ENCODE measurements at places on chromosomes 4 and X.

DNA sequence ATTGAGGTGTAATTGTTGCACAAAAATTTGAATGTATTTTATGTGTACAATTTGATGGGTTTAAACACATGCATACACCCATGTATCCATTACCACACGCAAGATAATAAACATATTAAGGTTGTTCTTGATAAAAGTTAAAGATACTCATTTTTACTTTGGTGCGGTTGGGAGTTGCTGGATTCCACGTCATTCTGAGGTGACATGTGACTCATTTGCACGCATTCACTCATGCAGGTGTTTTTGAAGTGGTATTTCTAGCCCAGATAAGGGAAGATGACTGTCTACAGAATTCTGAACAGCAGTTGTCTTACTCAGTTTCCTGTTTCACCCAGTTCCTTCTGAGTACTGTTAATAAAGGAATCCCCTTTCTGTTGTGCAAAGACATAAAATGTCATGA lies 142.0 kb downstream of the RTL3 start:
- peak; percentile 31 for DNase-seq

DNA sequence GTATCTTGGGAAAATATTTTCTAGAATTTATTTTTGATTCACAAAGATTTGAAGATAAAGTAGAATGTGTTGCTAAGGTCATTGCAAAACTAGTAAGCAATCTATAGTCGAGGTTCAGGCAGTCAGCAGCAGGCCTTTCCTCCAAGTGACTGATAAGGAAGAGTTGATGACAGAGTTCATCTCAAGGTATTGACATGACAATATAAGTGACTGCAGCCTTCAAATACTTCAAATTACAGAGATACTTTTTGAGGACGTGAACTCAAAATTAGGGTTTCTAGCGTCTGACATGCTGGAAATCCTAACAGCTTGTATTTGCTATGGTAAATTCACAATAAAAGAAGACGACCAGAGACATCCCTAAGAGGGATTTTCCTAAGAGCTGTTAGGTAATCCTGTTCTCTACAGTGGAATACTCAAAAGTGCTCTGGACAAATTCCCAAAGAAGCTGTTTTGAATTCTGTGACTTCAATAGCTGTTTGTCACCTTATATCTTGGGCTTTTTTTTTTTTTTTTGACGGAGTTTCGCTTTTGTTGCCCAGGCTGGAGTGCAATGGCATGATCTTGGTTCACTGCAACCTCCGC lies 7.4 kb downstream of the ARHGAP10 start:
- no peak for DNase-seq

- DNase-seq: no peak
These were observed 9.2 kb upstream of the EOLA1 start for GRCh38 chrX:149531599-149531998.

GRCh38 chrX:84479086-84479485 lies 23.2 kb downstream of the HDX start:
- no peak for DNase-seq

DNA sequence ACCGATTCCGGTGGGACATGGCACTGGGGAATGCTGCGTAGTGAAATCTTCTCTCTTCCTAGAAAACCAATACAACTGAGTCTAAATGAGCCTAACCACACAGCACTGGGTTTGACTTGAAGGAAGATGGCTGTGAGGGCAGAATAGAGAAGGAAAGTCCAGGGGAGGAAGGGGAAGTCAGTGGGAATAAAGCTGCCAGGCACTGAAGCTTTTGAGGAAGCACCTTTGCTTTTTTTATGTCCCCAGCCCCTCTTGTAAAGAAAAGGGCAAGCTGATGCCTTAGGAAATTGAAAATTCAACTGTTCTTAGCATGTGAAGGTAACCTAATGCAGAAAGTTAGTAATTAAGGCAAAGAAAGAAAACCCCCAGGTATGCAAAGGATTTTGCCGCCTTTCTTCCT lies 20.6 kb downstream of the MED28 start:
- no peak for DNase-seq

DNA sequence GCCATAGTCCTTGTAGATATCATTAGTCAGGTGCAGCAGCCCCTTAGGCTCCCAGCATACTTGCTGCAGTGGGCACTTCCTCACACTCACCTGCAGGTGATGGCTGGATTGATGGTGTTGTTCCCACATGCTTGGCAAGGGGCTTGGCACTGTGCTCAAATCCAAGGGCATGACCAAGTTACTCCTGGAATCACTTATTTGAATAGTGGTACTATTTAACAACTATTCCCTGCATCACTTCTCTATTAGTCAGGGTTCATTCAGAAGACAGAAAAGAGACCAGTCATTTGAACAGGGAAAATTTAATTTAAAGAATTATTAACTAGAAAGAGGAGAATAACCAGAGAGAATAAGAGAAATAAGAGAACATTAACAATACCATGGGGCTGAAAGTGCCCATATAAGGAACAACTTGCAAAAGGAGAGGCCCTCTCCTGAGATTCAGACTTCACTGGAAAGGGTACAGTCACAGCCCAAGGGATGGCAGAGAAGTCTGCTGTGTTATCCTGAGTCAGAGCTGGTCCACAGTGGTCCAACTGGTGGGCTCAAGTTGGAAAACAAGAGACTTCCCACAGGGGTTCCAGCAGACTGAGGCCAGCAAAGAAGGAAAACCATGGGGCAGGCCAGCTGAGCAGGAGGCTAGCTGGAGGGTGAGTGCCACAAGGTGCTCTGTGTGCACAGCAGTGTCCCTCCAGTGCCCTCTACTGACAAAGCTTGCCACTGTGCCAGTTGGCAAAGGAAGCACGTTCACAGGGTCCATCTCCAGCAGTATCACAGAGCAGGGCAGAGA lies 9.8 kb downstream of the SPP1 start:
- peak; percentile 70 for DNase-seq

GRCh38 chr4:2096073-2096609 lies 37.0 kb downstream of the NAT8L start:
- DNase-seq: no peak

GRCh38 chr4:160141206-160141605 lies 1038.3 kb downstream of the RAPGEF2 start:
- DNase-seq: no peak

- DNase-seq: no peak
These were observed 293.4 kb upstream of the NR3C2 start for GRCh38 chr4:148735432-148736155.

DNA sequence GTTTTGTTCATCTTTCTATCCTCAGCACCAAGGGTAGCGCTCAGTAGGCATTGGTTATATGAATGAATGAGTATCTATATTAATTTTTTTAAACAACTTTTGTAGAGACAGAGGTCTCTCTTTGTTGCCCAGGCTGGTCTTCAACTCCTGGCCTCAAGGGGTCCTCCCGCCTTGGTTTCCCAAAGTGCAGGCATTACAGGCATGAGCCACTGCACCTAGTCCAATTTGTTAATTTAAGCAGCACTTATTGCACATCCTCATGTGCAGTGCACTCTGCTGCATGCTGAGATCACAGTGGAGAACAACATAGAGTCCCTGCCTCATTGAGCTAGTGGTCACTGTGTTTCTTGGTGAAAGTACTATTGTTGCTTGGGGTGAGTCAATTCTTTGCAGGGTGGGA lies 94.4 kb downstream of the NHSL2 start:
- no peak for DNase-seq

- DNase-seq: no peak
These were observed 107.7 kb upstream of the ADRA2C start for GRCh38 chr4:3658530-3658913.

- DNase-seq: no peak
These were observed 2092.4 kb upstream of the TENM3 start for GRCh38 chr4:180150818-180151217.

- no peak for DNase-seq
These were observed at the start of gene VEGFD for GRCh38 chrX:15384304-15384703. VEGFD (minus strand) TSS chrX:15384413; CDS start chrX:15383946, 467 bp downstream.

DNA sequence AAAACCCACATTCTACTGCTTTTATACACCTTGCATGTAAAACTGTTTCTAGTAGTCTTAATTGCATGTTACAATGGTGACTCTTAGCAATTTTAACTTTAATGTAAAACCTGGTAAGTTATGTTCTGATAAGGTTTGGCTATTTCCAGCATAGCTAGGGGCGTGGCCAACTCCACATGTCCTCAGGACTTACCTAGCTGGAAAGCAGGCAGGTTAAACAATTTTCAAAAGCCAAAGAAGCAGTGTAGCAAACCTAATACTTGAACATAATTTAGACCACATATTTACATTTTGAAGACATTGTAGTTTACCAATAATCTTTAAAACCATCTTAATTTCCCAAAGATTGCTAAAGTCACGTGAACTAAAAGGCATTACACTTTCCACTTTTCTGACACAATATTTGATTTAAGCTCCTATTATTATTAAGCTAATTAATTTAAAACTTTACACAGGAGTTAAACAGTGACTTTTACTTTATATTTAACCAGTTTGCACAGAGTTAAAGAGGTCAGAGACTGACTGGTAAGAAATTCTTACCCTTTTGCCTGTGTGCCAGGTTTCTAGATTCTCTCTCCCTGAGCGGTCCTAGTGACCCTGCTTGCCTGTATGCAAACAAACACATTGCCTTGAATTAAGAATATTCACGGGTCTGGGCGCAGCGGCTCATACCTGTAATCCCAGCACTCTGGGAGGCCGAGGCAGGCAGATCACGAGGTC lies 88.2 kb downstream of the GLUD2 start:
- DNase-seq: no peak

DNA sequence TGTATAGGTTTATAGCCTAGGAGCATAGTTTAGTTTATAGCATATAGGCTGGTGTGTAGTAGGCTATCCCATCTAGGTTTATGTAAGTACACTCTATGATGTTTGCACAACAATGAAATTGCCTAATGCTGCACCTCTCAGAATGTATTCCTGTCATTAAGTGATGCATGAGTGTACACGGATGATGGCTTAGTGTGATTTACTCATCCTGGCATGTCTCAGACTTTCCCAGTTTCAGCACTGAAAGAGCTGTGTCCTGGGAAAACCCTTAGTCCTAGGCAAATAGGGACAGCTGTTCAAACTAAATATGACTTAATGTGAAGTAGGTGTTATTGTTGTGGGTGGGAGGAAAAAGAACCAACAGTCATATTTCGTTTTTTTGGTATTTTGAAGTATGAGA lies 264.9 kb upstream of the MAGEB18 start:
- no peak for DNase-seq

DNA sequence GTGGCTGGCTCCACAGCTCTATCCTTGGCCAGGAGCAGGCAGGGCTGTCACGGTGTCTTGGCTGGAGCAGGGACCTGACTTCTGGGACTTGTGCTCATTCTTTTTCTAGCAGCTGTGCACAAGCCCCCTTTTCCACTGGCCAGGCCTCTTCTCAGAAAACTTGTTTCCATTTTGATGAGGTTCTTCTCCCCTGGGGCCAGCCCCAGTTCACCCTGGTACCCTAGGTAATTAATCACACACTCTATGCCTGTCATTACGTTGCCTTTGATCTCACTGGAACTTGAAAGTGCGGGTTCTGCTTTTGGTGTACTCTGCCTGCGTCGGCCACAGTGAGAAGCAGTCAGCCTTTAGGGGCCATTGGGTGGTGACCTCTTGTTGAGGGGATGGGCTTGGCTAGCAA lies 26.6 kb downstream of the DRD5 start:
- DNase-seq: no peak

GRCh38 chr4:138697851-138698250 lies 317.7 kb upstream of the NOCT start:
- DNase-seq: no peak

DNA sequence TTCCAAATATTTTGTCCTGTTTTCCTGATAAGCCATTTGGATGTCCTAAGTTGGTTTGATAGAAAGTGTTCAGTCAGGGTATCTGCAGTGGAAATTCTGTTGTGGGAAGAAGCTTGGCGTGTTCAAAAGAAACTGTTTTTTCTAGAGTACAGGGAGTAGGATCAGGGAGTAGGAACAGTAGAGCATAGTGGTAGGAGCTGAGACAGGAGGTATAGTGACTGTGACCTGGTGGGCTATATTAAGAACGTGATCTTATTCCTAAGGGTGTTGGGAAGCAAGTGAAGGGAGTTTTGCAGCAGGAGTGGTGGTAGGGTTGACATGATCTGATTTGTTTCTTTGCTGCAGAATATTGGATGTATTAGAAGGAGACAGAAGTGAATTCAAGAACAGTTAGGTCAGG lies 348.2 kb downstream of the BMPR1B start:
- DNase-seq: no peak

- no peak for DNase-seq
These were observed 1057.0 kb upstream of the SLIT2 start for GRCh38 chr4:19194672-19195071.

DNA sequence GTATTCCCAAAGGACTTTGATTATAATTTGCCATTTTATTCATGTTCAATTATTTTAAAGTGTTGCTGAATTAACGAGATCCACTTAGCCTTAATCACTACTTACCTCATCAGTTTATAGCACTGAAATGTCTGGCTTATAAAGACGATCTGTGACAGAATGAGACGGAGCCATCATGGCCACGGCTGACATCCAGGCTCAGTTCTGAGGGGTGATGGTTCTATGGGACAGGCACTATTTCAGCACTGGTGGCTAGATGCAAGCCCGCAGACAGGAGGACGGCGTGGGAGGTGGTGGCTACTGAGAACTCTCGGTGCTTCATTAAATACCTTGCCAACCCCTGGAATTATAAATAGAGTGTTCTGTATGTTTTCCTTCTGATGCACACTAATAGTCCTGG lies 1084.2 kb upstream of the TENM3 start:
- DNase-seq: no peak

- no peak for DNase-seq
These were observed 154.0 kb downstream of the TMEM47 start for GRCh38 chrX:34503119-34503518.

DNA sequence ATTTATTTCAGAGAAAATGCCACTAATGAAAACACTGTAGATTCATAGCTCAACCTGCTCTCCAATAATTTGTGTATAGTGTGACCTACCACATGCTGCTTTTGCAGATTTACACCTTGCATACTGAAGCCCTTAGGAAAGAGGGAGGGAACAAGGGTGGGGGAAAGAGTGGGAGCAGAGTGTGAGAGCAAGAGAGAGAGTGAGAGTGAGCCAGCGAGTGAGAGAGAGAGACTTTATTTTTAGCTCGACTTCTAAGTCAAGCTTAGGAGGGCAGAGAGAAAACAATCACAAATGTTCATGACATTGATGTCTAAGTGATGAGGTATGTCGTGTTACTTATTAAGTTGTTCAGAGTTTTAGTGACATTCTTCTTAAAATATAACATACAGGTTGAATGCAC lies 112.5 kb upstream of the HAND2 start:
- DNase-seq: no peak

DNA sequence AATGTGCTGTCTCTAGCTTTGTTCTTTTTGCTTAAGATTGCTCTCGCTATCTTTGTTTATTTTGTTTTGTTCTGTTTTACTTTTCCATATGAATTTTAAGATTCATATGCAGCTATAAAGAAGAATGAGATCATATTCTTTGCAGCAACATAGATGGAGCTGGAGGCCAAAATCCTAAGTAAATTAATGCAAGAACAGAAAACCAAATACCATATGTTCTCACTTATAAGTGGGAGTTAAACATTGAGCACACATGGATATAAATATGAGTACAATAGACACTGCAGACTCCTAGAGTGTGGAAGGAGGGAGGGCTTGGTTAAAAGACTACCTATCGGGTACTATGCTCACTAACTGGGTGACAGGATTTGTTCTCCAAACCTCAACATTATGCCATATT lies 237.8 kb downstream of the TRAM1L1 start:
- no peak for DNase-seq

Measured in bone marrow (tissue), 2 donors.